Stimulated activated CD4-positive, alpha-beta T cell treated with anti-CD3 and anti-CD28 coated beads, Interleukin-15, amount 100 ng/mL, for 1 hour (primary cell): ENCODE measurements at places on chromosomes 7 and 10.

GRCh38 chr10:35005868-35006267, 84.3 kb downstream of the CUL2 start:
- DNase-seq = no peak

GRCh38 chr7:79823246-79823951, 311.2 kb upstream of the GNAI1 start:
- no peak for DNase-seq

DNA sequence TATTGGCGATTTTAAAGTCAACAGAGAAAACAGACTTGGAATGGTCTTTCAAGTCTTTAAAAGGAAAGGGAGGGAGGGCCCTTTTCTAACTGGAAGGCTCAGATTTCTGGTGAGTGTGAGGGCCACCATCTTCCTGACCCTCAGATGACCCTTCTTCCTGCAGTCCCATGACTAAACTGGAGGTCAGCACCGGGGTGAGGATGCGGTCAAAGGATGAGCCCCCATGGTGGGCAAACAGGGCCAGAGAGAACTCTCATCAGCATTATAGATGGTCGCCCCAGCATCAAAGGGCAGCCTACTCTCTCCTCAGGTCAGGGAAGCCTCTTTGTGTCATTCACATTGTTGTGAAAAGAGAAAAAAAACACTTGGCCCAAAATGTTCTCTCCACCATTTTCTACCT, 219.2 kb downstream of the LRMDA start:
- DNase-seq = no peak

GRCh38 chr7:23242321-23242720, 4.3 kb upstream of the GPNMB start:
- DNase-seq = no peak

DNA sequence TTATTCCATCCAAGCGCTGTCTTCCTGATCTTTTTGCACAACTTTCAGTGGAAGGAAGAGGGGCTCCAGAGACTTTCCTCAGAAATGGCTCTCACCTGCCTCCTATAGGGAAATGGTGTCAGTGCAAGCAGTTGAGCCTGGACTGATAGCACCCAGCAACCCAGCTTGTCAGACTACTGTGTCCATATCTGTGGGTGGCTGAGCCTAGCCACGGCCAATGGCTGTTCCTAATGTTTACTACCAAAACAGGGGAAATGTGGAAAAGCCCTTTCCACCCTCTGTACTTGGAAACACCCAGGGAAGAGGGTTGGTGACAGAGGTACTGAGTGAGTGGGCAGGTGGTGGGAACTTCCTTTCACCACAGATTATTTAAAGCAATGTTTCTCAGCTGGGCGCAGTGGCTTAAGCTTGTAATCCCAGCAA, 4.3 kb upstream of the YKT6 start:
- no peak for DNase-seq

- DNase-seq = no peak
These were observed 1.9 kb upstream of the TCF7L2 start for GRCh38 chr10:112948196-112948595.

- DNase-seq = no peak
These were observed 19.2 kb downstream of the TMEM270 start for GRCh38 chr7:73879977-73880681.

GRCh38 chr10:124083740-124084397, 9.5 kb downstream of the CHST15 start:
- no peak for DNase-seq

DNA sequence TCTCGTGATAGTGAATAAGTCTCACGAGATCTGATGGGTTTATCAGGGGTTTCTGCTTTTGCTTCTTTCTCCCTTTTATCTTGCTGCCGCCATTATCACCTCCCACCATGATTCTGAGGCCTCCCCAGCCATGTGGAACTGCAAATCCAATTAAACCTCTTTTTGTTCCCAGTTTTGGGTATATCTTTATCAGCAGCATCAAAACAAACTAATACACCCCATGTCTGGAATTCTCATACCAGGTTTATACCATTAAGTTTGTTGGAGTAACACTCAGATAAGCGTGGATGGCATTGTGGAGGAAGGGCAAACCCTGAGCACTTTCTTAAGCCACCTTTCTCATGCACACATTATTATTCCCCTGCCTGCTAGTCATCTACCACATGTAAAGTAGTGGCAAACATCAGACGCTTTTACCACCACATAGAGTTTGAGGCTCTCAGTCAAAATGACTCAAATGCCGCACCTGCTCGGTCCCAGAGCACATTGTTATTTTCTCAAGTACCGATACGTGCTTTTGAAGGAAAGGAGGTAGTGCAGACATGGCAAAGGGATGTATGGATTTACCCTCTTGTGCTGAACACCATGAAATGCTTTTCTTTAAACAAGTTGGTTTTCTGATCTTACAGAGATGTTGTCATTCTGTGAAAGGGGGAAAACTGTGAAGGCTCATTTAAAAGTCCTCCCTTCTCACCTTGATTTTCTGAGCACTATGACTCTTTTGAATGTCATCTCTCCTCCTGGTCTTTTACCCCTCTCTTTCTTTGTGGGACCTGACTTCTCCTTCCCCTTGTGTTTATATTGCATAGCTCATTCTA, 429.7 kb downstream of the EXOC4 start:
- DNase-seq = no peak

DNA sequence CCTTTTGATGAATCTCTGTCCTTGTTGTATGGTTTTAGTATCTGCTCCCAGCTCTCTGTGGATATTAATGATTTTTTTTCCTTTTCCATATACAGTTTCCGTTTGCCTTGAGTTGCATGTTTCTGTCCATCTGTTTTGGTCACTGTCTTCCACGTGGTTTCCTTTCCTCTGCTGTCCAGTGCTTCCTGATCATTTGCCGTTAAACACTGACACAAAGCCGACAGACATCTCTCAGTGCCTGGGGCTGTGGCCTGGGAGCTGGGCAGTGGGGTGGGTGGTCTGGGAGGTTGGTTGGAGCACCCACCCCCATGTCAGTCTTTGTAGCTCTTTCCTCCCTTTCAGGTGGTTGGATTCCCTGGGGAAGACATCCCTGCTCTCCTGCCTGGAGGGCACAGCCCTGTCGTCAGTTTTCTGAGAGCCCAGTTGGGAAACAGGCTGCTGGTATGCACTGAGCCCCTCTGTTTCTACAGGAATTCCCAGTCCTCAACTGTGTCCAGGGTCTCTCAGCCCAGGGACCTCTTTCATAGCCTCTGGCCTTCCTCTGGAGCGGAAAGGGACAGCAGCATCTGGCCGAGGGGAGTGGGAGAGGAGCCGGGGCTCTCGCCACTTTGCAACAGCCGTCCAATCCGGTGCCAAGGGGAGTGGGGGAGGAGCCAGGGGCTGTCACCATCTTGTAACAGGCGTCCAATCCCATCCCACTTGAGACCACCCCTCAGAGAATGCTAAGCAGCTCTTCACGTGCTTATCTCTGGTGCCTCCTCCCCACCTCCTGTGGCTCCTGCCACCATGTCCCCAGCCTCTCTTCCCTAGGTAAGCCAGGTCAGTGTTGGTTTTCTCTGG, 26.7 kb upstream of the MKI67 start:
- DNase-seq = no peak

- DNase-seq = no peak
These were observed 766 bp downstream of the BAMBI start for GRCh38 chr10:28677888-28678686.

GRCh38 chr7:158236400-158236799, 351.2 kb downstream of the PTPRN2 start:
- no peak for DNase-seq

DNA sequence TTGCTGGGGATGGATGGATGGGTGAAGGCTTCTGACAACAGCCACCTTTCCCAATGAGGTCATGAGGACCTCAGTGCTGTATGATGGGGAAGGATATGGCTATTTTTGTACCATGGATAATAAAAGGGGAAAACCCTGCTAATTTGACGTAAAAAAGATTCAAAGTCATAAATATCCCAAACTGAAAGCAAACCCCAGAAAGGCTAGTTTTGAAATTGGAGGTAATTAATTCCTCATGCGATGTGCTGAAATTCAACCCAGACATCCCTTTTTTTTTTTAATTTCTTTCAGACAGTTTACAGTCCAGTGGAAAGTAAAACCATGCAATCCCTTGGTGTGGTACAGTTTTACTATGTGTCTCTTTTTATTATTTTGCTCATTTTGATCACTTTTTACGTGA, 254.5 kb upstream of the BMPER start:
- no peak for DNase-seq

DNA sequence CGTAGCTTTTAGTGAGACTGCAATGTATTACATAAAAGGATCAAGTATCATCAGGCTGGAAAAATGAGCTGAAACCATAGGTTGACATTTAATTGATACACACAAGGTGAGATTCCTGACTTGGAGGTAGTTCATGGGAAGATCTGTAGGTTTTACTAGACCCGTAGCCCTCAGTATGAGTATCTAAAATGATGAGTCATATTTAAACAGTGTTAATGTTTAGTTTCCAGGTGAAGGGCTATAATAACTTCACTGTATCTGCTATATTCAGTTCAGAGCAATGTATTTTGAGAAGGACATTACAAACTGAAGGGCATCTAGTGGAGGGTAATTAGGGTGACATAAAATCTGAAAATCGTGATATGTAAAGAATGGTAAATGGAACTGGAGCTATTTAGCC, 35.0 kb downstream of the ENTPD1 start:
- no peak for DNase-seq

- no peak for DNase-seq
These were observed 23.7 kb downstream of the RTKN2 start for GRCh38 chr10:62244785-62245467.

DNA sequence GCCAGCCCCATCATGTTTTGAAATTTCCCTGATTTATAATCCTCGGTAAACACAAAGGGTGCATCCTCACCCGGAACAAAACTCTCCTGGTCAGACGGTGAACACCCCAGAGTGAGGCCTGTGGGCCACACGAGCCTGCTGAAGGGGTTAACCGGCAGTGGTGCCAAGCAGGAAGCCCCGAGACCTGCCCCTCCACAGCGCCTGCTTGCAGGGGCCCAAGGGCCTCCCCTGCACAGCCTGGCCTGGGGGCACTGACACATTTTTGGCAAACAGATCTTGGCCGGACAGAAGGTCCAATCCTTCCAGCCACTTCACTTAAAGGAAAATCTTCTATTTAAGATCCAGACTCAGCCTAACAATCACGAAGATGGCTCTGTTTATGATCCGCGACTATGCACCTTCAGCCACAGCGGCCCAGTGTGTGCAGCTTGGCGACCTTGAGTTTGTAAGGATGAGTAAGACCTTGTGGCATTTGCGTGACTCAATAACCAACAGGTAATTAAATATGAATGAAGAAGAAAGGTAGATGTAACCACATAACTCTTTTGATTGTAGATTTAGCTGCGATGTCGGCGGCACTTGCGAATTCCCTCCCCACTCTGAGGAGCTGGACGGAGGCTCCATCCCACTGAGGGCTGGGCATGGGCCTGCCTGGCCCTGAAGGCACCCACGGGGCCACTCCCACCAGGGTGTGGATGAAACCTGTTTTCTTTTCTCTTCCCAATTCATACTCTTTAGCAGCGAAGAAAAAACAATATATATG, 328.2 kb downstream of the DNAJB6 start:
- DNase-seq = no peak

- no peak for DNase-seq
These were observed 351.9 kb downstream of the CXCL12 start for GRCh38 chr10:44033008-44033407.

- no peak for DNase-seq
These were observed 303.7 kb downstream of the BMPER start for GRCh38 chr7:34208878-34209621.

GRCh38 chr10:33127622-33128021, 169.6 kb upstream of the ITGB1 start:
- DNase-seq = no peak

- DNase-seq = no peak
These were observed 481.5 kb upstream of the VSTM2A start for GRCh38 chr7:54060643-54061042.

DNA sequence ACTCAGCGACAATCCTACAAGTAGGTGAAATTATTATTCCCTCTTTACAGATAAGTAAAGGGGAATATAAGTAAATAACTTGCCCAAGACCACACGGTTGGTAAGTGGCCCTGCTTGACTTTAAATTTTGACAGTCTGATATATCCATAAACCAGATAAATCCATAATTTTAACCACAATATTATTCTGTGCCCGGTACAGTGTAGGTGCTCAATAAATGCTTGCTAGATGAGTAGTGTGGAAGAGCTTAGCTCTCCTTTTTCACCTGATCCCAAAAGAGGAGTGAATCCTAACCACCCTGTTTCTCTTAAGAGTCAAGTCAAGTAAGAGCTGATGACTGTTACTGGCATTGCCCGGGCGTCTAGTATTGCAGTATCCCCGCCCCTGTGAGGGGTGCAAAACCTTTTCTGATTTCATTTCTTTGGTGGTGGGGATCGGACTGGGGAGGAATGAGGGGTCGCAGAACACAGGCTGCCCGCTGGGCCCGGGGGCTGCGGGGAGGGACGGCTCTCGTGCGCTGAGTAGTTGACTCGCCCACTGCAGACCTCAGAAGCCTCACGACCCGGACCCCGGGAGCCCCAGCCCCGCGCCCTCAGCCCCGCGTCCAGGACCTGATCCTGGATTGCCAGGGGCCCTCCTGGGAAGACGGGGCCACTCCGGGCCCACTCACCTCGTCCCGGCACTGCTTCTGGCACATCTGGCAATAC, 490 bp downstream of the KIN start:
- no peak for DNase-seq

DNA sequence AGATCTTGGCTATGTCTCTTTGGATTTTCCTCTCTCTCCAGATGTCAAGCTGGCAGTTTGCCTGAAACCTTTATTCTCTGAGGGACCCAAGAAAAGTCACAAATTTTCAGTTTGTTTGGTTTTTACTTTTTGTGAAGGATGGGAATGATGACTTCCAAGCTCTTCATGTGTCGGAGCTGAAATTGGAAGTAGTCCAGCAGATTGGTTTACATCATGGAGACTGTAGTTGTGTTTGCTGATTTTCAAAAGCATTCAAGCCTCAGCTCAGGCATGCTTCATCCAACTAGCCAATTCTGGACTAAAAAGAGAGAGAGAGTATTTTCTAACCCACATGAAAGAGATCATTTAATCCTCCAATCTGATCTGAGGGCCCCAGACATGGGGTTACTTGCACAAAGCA, 326.2 kb upstream of the AUTS2 start:
- no peak for DNase-seq

GRCh38 chr7:144784943-144785342, 50.9 kb downstream of the TPK1 start:
- no peak for DNase-seq

DNA sequence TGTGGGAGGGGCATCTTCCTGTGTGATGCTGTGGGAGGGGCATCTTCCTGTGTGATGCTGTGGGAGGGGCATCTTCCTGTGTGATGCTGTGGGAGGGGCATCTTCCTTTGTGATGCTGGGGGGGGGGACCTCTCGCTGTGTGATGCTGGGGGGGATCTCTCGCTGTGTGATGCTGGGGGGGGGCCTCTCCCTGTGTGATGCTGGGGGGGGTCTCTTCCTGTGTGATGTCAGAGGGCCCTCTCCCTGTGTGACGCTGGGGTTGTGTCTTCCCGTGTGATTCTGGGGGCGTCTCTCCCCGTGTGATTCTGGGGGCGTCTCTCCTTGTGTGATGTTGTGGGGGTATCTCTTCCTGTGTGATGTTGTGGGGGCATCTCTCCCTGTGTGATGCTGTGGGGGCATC, 27.9 kb upstream of the DPYSL4 start:
- no peak for DNase-seq
